ENCODE measurements at places on chromosomes 11 and 22.
A peak's percentile ranks its signal among the peaks of the same experiment; 100 is the strongest.

- no peak for DNase-seq
These were observed 14.4 kb downstream of the OAF start for GRCh38 chr11:120224972-120225909.

GRCh38 chr11:111977146-111978027 lies 40.2 kb downstream of the DIXDC1 start:
- DNase-seq = peak; percentile 32

GRCh38 chr11:134340354-134340964 lies 8.7 kb downstream of the GLB1L2 start:
- DNase-seq = no peak

- no peak for DNase-seq
These were observed 60.0 kb downstream of the MYEOV start for GRCh38 chr11:69353696-69354544.

DNA sequence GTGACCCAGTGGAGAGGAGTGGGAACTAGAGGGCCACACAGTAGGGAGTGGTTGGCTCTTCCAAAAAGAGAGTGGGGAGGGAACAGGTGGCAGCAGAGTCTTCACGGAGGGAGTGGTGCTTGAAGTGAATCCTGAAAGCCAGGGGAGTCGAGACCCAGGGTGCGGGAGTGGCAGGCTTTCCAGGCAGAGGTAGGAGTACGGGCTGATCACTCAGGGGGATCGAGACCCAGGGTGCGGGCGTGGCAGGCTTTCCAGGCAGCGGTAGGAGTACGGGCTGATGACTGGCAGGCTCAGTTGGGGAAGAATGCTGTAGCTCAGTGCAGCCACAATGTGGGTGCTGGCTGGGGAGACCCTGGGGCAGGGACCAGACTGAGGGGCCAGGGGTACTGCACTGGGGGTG lies 148.2 kb downstream of the TBC1D22A start:
- no peak for DNase-seq

- DNase-seq = no peak
These were observed 593.6 kb downstream of the CNTN5 start for GRCh38 chr11:99614352-99614751.

DNA sequence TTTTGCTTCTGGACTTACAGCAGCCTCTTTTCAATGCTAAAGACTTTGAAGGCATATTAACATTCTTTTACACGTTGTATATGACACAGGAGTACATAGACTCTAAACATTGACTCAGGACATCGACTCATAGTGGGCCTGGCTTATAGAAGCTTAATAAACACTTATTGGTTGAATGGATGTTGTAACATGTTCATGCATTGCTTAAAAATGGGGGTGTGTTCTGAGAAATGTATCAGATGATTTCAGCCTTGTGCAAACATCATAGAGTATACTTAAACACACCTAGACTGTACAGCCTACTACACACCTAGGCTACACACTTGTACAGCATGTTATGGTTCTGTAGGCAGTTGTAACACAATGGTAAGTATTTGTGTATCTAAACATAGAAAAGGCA lies 17.9 kb downstream of the TTC17 start:
- no peak for DNase-seq

- DNase-seq = no peak
These were observed 17.1 kb downstream of the ZNRF3 start for GRCh38 chr22:28900379-28900925.

- DNase-seq = peak; percentile 10
These were observed 309.1 kb downstream of the SWAP70 start for GRCh38 chr11:9972989-9973388.

DNA sequence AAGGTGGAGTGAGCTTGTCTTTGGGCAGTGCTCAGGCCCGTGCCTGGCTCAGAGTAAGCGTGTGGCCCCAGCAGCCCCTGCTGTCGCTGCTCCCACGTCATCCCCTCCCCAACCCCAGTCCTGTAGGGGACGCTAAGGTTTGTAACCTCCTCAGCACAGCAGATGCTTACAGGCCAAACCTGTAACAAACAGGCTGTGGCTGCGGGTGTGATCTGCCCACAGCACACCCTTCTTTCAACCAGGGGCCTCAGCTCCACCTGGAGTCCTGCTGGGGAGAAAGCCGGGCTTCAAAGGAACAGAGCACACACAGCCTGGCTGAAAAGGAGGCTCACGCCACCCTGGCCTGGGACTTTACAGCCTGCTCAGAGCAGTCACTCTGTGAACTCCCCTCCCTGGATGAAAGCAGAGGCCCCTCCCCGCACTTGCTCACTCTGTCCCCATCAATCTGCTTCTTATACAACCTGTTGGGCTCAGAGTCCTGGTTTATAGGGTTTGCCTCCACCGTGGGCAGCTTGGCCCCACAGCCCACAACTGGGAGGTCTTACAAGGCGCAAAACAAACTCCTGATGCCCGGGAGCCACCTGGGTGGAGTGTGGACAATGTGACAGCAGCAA lies 54.3 kb downstream of the SCUBE1 start:
- DNase-seq = no peak

DNA sequence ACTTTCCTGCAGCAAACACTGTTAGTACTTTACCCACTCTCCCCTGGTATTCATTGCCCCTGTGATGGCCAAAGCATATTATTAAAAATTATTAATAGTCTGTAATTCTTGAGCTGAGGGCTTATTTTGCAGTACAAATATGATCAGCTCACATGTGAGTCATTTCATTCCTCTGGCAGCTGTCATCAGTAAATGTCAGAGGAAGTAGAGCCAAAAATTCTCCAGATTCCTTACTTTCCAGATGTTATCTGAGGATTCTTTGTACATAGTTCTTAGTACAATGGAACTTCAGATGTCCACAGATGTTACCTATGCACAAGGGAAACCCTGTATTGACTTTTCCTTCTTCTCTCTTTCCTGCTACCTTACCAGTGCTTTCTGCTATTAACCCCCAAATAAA lies 12.5 kb downstream of the OR5B3 start:
- no peak for DNase-seq

- DNase-seq = no peak
These were observed 223.8 kb upstream of the DDI1 start for GRCh38 chr11:103812680-103813079.

DNA sequence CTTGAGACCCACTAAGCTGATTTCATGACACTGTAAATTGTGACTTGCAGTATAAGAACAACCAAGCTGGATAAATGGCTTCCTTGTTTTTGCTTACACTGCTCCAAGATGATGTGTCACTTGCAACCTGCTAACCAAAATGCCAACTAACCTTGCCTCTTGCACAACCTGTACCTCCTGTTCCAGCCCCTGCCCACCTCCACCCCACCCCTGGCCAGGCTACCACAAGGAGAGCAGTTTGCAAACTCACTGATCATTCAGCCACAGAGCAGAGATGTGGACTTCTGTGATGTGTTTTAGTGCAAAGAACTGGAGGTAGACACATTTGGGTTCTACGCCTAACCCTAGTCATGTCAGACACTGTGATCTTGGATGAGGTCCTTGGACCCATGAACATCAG lies 4.3 kb upstream of the APOL6 start:
- DNase-seq = no peak

- DNase-seq = no peak
These were observed 259.6 kb downstream of the TBC1D22A start for GRCh38 chr22:47022075-47022473.

DNA sequence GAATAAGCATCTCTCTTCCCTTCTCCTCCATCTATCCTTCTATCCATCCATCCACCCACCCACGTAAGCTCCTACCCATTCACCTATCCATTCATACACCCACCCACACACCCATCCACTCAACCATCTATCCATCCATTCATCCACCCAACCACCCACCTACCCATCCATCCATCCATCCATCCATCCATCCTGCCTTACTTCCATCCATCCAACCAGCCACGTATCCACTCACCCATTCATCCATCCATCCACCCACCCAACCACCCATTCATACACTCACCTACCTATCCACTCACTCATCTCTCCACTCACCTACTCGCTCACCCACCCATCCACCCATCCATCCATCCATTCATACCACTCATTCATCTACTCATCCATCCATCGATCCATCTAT lies 13.2 kb downstream of the TNNT3 start:
- DNase-seq = no peak

DNA sequence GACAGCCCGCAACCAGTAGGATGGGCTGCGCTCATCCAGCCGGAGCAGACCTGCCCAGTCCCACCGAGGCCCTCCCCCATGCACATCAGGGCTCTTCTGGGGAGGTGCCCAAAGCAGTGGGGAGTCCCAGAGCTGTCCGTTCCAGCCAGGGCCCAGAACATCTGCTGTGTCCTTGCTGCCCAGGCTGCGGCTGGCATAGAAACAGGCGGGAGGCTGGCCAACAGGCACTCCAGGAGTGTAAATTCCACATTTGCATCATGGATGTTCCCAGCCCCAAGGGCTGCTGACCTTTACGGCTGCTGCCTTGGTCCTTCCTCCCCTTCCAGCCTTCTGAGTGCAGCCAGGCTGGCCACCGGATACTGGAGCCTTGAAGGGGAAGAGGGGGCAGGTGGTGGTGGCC lies 30.0 kb upstream of the SYT7 start:
- no peak for DNase-seq

- DNase-seq = no peak
These were observed 583.9 kb upstream of the LRRC4C start for GRCh38 chr11:42043312-42043711.

GRCh38 chr11:35216962-35217678 lies 78.1 kb downstream of the CD44 start:
- DNase-seq = no peak

DNA sequence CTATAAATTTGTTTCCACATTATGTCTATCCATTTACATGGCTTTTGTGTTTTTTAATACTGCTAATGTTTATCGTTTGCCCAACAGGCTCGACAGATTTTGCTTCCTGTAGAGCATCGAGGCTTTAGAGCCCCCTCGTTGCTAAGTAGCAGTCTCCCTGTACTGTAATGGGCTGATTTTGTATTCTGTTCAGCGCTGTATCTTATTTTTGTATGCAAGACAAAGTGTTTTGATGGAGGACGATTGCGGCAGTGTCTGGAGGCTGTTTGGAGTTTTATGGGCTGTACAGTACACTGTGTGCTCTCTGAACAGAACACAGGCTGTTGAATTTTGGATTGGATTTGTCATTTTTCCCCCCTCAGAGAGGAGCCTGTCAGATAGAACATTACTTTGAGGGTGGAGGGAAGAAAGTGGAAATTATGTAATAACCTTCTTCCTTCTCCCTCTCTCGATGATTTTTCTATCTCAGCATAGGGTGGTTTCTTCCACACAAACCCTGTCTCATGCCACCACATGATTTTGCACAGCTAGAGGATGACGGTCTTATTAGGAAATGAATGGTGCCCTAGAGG lies 104.4 kb downstream of the ZBTB16 start:
- no peak for DNase-seq

GRCh38 chr11:60970890-60971289 lies 590 bp upstream of the CD6 start:
- no peak for DNase-seq

DNA sequence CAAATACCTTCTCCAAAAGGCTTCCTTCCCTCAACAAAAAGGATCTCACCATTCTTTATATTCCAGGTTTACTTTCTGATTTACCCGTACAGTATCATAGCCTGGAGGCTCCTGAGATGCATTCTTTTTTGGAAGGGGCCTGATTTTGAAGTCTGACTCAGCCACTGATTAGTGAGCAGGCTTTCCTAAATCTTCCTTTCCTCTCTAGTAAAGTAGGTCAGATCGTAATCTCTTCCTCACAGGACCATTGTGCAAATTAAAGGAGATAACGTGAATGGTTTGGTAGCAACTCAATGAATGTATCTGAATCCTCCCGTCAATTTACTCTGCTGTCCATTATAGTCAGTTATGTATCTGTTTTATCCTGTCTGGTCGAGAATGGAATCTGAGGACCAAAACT lies 227.7 kb upstream of the ANO5 start:
- DNase-seq = no peak

DNA sequence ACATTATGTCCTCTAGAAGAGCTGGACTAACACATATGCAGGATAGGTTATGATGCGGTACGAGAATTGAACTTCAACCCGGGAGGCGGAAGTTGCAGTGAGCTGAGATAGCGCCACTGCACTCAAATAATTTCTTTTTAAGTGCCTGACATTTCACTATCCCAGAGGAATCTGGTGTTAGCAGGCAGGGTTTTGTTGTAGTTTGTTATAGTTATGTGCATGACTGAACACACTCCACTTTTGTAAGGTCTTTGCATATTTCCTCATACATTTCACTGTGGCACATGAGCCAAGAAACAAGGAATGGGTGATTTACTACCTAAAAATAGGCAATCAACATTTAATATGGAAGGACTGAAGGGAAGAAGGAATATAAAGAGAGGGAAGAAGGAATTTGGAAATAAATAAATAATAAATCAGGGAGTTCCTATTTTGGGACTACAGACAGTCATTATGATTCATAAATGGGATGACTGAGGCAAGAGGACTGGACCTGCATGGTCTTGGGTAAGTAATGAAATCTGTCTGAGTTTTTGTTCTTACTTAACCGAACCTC lies 8.7 kb upstream of the HIPK3 start:
- no peak for DNase-seq

- no peak for DNase-seq
These were observed 25.9 kb downstream of the IGSF9B start for GRCh38 chr11:133930767-133931448.

DNA sequence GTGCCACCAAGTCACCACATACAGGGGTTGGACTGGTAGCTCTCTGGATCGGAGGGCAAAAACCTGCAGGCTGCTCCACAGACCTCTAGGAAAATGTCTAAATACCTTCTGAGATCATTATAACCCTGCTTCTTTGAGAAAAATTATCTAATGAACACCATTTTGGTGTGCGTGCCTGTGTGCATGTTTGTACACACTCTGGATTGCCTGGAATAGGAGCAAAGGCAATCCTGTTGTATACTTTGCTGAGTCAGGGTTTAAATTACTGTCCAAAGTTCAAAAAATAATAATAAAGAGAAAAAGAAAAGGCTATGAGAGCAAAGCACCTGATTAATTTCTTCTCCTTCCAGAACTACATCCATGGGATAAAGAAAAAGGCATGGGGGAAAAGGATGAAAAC lies 11.0 kb downstream of the JAML start:
- no peak for DNase-seq

DNA sequence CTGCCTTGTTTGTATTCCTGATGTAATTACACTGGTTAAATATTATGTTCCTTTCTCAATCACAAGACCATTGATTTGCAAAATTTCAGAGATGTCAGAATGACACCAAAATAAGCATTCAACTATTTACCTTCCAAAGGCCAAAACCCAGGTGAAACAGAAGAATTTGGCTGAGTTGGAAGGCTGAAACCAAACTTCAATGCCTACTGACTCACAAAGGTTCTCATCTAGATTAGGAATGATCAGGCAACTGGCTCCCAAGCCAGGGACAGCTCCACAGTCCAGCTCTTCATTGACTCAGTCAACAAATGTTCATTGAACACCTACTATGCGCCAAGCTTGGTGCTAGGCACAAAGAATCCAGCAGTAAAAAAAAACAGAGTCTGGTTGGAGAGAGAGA lies 13.4 kb upstream of the SLC35C1 start:
- DNase-seq = no peak

- DNase-seq = no peak
These were observed 1.7 kb upstream of the MS4A7 start for GRCh38 chr11:60376601-60377000.

GRCh38 chr22:31496735-31497146 lies 405 bp downstream of the SFI1 start:
- peak; percentile 56 for DNase-seq
